Esophagus squamous epithelium (tissue), 5 donors: ENCODE measurements at places on chromosomes 7 and 10. TPM values are rescaled to one million over a fixed set of nuclear protein-coding genes. Genes with fewer than 3 reads are reported as not detected.

GRCh38 chr7:45677311-45677900, 103.2 kb downstream of the ADCY1 start:
- H3K4me3 ChIP-seq: no peak overlapping the region
- H3K4me1 ChIP-seq: no peaks in the 10 kb centered on the region
- no peak overlapping the region for H3K27ac ChIP-seq
- H3K27me3 ChIP-seq: no peaks in the 10 kb centered on the region

GRCh38 chr10:2866569-2866968, 200.8 kb upstream of the PFKP start:
- H3K4me3 ChIP-seq: no peak overlapping the region
- no peak overlapping the region for H3K27ac ChIP-seq
- H3K36me3 ChIP-seq: no peaks in the 10 kb centered on the region

DNA sequence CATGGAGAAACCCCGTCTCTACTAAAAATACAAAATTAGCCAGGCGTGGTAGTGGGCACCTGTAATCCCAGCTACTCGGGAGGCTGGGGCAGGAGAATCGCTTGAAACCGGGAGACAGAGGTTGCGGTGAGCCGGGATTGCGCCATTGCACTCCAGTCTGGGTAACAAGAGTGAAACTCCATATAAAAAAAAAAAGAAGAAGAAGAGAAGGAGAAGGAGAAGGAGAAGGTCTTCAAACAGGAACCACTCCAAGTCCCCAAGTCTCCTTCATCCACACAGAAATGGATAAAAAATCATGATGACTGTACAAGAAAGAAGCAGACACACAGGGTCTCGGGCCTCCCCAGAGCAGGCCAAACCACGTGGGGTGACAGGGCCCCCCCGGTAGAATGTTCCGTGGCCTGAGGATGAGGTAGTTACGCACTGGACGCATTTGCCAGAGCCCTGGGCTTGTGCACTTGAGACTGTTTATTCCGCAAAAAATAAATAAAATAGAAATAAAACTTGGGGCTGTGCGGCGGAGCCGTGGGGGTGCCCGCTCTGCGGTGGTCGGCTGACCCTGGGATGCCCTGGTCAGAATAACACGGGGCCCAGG, 15.8 kb downstream of the VENTX start:
- H3K36me3 ChIP-seq: no peaks in the 10 kb centered on the region
- H3K27ac ChIP-seq: no peak overlapping the region
- H3K27me3 ChIP-seq: no peaks in the 10 kb centered on the region
- no peak for DNase-seq
- peaks cover 15% of the 10 kb centered on the region for H3K4me1 ChIP-seq
- no peak overlapping the region for H3K4me3 ChIP-seq

DNA sequence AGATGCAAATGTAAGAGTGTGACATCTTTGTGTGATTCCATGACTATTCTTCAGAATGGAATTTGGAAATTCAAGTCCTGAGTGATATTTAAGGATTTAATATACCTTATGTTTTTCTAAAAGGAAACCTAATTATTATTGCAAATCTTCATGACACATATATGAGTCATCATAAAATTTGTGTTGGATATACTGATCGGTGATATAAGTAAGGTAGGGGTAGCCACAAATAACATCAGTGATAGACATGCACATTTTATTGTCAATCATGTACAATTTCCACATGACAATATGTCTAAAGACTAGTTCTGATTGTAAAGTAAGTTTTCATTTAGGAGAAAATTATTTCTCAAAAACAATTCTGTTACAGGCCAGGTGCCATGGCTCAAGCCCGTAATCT, 59.7 kb upstream of the AGMO start:
- H3K4me3 ChIP-seq: no peak overlapping the region
- no peak overlapping the region for H3K27ac ChIP-seq
- H3K27me3 ChIP-seq: no peaks in the 10 kb centered on the region
- no peak for DNase-seq

GRCh38 chr10:97169911-97170693, 15.7 kb downstream of the SLIT1 start:
- no peak for DNase-seq
- no peak overlapping the region for H3K4me3 ChIP-seq
- no peak overlapping the region for H3K27ac ChIP-seq
- H3K36me3 ChIP-seq: no peaks in the 10 kb centered on the region

GRCh38 chr10:54958844-54959243, 157.8 kb upstream of the PCDH15 start:
- no peaks in the 10 kb centered on the region for H3K27me3 ChIP-seq
- no peak overlapping the region for H3K4me3 ChIP-seq
- DNase-seq: no peak
- no peaks in the 10 kb centered on the region for H3K4me1 ChIP-seq
- H3K27ac ChIP-seq: no peak overlapping the region

DNA sequence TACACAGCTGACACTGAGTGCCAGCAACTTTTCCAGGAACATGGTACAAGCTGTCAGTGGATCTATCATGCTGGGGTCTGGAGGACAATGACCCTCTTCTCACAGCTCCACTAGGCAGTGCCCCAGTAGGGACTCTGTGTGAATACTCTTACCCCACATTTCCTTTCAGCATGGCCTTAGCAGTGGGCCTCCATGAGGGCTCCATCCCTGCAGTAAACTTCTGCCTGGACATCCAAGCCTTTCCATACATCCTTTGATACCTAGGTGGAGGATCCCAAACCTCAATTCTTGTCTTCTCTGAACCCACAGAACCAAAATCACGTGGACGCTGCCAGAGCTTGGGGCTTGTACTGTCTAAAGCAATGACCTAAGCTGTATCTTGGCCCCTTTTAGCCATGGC, 116.8 kb downstream of the IQUB start:
- no peaks in the 10 kb centered on the region for H3K27me3 ChIP-seq
- no peak overlapping the region for H3K4me3 ChIP-seq
- H3K4me1 ChIP-seq: no peaks in the 10 kb centered on the region
- no peaks in the 10 kb centered on the region for H3K36me3 ChIP-seq
- H3K27ac ChIP-seq: no peak overlapping the region

- no peaks in the 10 kb centered on the region for H3K27me3 ChIP-seq
- H3K4me1 ChIP-seq: no peaks in the 10 kb centered on the region
- no peak overlapping the region for H3K4me3 ChIP-seq
- peaks cover 3% of the 10 kb centered on the region for H3K36me3 ChIP-seq
- DNase-seq: no peak
Observed at GRCh38 chr10:35185260-35186034, 58.8 kb downstream of the CREM start.

DNA sequence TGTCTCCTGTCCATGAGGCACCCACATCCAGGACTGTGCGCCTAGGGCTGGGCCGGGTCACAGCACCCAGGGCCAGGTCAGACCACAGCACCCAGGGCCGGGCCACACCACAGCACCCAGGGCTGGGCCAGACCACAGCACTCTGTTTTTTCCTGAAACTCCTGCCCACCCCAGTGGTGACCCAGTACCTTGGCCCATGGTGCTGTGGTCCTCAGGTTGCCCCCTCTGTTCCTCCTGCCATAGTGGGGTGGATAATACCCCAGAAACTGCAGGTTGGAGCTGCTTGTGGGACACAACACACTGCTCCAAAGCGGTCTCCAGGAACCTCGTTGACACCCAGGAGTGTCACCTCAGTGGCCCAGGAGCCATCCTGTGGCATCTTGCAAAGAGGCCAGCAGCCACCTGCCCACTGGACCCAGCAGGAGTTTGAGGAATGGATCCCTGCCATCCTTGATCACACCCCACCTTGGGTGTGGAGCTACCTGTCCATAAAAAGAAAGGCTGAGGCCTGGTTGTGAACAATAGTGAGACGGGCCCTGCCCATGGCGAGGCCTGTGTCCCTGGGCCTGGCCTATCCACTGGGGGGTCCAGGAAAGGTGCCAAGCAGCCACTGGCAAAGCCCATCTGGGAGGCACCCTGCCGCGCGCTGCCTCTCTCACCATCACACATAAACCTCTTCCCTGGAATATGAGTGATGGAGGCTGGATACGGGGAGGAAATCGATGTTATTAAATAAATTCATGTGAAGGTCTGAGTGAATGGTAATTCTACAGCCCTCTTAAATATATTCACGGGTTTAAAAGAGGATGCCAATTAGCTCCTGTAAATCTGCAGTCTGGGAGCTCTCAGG, 89.0 kb downstream of the NKX6-2 start:
- H3K4me3 ChIP-seq: no peak overlapping the region
- no peak overlapping the region for H3K27ac ChIP-seq
- no peaks in the 10 kb centered on the region for H3K27me3 ChIP-seq
- peaks cover 44% of the 10 kb centered on the region for H3K36me3 ChIP-seq
- no peak for DNase-seq
- H3K4me1 ChIP-seq: no peaks in the 10 kb centered on the region

- H3K4me3 ChIP-seq: no peak overlapping the region
- DNase-seq: no peak
- H3K27me3 ChIP-seq: peaks cover 71% of the 10 kb centered on the region
- no peak overlapping the region for H3K27ac ChIP-seq
- no peaks in the 10 kb centered on the region for H3K36me3 ChIP-seq
Observed at GRCh38 chr7:155352076-155352752, 54.5 kb downstream of the INSIG1 start.

- no peaks in the 10 kb centered on the region for H3K36me3 ChIP-seq
- no peak overlapping the region for H3K4me3 ChIP-seq
- peak overlapping the region; percentile 21 for H3K27ac ChIP-seq
- DNase-seq: no peak
- no peaks in the 10 kb centered on the region for H3K27me3 ChIP-seq
- peaks cover 28% of the 10 kb centered on the region for H3K4me1 ChIP-seq
Observed at GRCh38 chr10:15344876-15345285, 26.2 kb downstream of the FAM171A1 start.

DNA sequence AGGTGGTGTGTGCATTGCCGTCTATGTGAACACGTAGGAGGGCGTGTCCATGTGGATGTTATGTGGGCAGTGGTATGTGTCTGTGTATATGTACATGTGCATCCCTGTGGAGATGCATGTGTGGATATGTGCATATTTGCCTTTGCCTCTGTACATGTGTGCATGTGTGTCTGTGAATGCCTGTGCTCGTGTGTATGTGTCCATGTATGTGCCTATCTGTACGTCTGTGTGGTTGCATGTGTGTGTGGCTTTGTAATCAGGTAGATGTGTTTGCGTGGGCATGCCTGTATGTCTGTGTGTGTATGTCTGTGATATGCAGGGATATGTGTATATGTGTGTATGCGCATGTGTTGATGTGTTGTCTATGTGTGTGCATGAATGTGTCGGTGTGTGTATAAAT, 19.7 kb downstream of the ADCY1 start:
- no peak overlapping the region for H3K4me3 ChIP-seq
- H3K36me3 ChIP-seq: no peaks in the 10 kb centered on the region
- H3K4me1 ChIP-seq: no peaks in the 10 kb centered on the region
- no peak overlapping the region for H3K27ac ChIP-seq
- H3K27me3 ChIP-seq: no peaks in the 10 kb centered on the region

GRCh38 chr7:46450886-46451285, 529.8 kb upstream of the IGFBP3 start:
- H3K27me3 ChIP-seq: no peaks in the 10 kb centered on the region
- H3K36me3 ChIP-seq: no peaks in the 10 kb centered on the region
- DNase-seq: no peak
- H3K4me1 ChIP-seq: no peaks in the 10 kb centered on the region
- no peak overlapping the region for H3K4me3 ChIP-seq
- H3K27ac ChIP-seq: no peak overlapping the region

- H3K4me1 ChIP-seq: no peaks in the 10 kb centered on the region
- H3K27ac ChIP-seq: no peak overlapping the region
- DNase-seq: no peak
Observed at GRCh38 chr7:28709748-28710147, 248.4 kb downstream of the TRIL start.

Gene IRF5
- 13.4 TPM for total RNA-seq

Gene TMEM184A
- 138 TPM for total RNA-seq

Gene COL26A1
- not detected for total RNA-seq

Gene TMEM176A
- 35.5 TPM for total RNA-seq

Gene OPALIN
- total RNA-seq: not detected

Gene HOXA10
- total RNA-seq: not detected

Gene TSPAN12
- total RNA-seq: 9.0 TPM

Gene CALN1
- not detected for total RNA-seq

Gene RAB19
- not detected for total RNA-seq

Gene ACBD7
- total RNA-seq: not detected

Gene GPR15LG
- total RNA-seq: 352 TPM
